Gastroesophageal sphincter (tissue), 4 donors: ENCODE measurements at places on chromosomes 12 and 14.
A peak's percentile ranks its signal among the peaks of the same experiment; 100 is the strongest.

- no peak for ATAC-seq
Measured at GRCh38 chr14:103753774-103754173, 38.2 kb downstream of the ZFYVE21 start.

DNA sequence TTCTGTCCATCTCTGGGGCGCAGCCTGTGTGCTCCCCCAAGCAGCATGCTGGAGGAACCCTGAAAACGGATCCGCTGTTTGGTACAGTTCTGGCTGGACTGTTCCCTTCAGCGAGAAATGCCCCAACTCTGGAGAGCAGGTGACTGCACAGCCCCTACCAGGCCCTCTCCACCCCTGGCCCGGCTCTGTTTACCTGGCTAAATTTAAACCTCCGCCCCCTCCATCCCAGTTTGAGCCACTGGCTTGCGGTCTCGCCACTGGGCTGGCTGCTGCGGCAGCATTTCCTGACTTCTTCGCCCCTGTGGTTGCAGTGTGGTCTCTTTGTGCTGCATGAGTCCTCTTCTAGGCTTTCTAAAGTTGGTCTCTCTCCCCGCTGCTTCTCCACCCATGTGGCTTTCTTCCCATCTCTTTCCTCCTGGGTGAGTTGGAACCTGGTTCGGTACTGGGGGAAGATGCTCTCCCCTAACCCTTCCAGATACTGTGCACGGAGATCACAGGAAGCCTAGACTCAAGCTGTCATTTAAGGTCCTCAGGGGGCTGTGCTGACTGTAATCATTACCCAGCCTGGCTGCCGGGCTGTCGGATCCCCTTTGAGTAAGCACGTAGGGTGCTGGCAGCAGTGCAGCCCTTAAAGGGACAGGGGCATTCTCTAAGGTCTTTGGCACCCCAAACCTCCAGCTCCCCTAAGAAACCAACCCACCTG is 60.6 kb downstream of the FBXL14 start:
- ATAC-seq, result no peak

DNA sequence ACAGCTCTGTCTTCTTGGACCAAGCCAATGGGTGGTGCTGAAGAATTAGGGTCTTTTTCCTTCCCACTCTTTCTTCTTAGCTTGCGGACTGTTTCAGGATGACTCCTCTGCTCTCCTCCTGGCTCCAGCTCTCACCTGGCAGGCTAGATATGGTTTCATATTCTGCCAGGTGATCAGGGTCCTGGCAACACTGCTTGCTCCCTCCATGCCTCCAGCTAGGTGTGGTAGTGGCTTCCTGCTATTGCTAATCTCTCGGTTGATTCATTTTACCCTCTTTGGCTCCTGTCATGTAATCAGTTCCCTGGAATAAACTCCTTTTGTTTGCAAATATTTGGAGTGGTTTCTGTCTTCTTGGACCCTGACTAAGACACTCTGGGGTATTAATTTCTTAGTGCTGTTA is 4.3 kb upstream of the GZMH start:
- no peak for ATAC-seq

DNA sequence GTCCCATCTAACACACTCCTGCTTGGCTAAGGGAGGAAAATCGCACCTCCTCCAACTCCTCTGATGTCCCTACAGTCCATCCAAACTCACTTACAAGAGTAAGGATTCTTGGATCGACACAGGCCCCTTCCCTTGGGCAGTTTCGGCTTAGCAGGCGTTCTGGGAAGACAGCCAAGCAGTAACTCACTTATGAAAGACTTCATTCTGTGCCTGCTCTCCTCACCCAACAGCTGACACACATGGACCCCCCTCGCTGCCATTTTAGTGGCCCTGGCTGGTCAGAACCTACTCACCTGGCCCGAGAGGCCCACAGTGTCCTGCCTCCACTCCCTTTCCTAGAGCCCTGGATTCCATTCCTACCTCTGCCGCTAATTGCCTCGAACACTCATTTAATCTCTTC is 52.3 kb upstream of the BCL2L14 start:
- no peak for ATAC-seq

DNA sequence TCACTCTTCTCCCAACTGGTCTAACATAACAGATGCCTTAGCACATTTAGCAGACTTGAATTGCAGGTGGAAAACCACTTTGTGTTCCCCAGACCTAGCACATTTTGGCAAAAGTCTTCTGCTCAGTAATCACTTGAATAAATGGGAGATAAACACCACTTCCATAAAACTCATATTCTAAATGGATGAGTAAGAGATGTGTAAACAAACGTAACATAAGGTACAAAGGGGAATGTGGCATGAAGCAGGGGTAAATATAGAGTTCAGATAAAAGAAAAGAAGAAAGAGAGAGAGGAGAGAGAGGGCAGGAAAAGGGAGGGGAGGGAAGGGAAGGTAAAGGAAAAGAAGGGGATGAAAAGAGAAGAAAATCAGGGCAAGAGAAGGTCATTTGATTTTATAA is 17.0 kb upstream of the KERA start:
- no peak for ATAC-seq

- peak; percentile 78 for ATAC-seq
Measured at GRCh38 chr14:53306267-53306721, 153.2 kb upstream of the DDHD1 start.

DNA sequence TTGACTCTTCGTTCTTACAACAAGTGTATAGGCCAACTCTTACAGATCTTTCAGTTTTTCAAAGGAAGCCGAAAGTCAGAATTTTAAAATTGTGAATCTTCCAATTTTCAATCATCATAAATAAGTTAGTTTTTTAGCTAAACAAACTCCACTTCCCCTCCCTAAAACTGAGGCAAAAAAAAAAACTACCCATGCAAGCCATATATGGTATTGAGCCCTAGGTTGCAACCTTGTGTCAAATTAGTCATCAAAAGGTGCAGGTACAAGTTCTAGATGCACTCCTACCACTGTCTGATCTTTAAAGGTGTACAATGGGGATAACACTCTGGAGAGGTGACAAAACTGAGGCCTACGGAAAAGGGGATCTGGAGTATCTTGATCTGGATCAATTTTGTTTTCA is 97.9 kb downstream of the PAWR start:
- ATAC-seq, result no peak

- no peak for ATAC-seq
Measured at GRCh38 chr14:55645145-55645544, 65.1 kb downstream of the KTN1 start.

GRCh38 chr14:96889091-96889490 is 91.9 kb downstream of the VRK1 start:
- ATAC-seq, result no peak

GRCh38 chr12:119047641-119048040 is 66.3 kb downstream of the SRRM4 start:
- ATAC-seq, result no peak

- no peak for ATAC-seq
Measured at GRCh38 chr14:35821564-35822411, 4.3 kb upstream of the BRMS1L start.

- peak; percentile 98 for ATAC-seq
Measured at GRCh38 chr12:32106517-32107358, at the start of gene BICD1. BICD1 (plus strand) TSS chr12:32106847; CDS start chr12:32107332, 485 bp downstream.

GRCh38 chr12:56723889-56724700 is 1.0 kb downstream of the NACA start:
- peak; percentile 24 for ATAC-seq
